ENCODE measurements at places on chromosomes 6 and 20.

GRCh38 chr6:104688283-104688969, 171.3 kb downstream of the HACE1 start:
- no peak for DNase-seq

- DNase-seq, result peak; percentile 48
Measured at GRCh38 chr20:4666001-4666479, 55.7 kb upstream of the PRND start.

GRCh38 chr20:20215976-20216727, 151.8 kb upstream of the INSM1 start:
- DNase-seq, result no peak

DNA sequence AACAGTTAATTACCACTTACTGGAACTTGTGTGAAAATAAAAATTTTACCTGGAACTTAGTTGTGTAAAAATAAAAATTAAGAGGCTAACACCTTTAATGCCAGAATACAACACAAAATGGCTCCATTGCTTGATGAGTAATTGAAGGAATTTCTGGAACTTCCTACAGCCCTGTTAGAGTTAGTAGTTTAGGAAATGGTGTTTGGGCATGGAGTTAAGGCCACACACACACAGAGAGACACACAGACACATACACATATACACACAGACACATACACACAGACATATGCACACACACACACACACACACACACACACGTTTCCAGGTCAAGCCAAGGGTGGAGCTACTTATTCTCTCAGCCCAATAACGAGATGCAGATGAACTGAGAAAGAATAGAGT, 20.6 kb upstream of the CST3 start:
- no peak for DNase-seq

DNA sequence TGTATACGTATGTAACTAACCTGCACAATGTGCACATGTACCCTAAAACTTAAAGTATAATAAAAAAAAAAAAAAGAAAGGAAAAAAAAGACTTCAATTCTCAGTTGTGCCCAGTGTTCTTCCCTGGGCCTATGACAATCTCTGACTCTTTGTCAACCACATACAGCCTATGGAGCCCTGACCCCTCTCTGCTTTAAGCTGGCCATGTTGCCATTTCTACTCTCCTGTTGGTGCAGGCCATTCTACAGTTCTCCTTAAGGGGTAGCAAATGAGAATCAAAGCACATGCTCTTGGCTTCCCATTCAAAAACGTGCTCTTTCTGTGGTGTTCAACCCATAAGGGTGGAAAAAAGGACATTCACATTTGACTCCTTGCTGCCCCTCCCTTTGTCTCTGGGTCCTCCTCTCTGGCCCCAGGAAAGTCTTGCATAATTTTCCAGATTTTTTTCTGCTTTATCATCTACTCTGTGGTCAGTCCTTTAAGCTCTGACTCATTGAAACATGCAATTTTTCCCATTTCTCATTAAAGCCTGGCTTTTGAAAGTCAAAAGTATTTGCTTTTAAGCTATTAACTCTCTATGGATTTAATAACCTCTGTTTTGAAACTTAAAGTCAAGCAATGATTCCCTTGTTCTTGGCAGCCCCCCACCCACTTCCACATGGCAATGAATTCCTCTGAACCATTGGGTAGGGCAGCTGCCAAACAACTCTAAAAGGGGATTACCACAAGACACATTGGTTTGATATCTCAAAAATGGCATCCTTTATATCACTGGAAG, 208.6 kb upstream of the MCHR2 start:
- no peak for DNase-seq

DNA sequence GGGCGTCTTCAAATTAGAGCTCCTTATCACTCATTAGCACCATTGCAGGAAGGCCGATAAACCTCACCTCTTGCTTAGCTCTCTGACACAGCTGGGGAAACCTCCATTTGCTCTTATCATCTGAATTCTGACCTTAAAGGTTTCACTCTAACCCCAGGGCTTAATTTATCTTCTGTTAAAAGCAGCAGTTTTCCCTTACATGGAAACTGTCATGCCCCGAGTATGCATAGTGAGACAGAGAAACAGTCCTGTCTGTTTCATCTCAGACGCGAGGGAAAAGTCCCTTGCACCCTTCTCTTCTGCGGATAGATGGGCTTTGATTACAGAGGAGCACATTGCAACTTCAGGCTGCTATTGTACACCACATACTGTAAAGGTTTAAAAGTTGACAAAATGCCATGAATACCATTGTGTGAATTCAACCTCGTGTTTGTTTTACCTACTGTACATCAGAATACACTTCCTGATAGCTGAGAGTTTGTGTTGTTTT, 191.5 kb upstream of the BMP2 start:
- no peak for DNase-seq

DNA sequence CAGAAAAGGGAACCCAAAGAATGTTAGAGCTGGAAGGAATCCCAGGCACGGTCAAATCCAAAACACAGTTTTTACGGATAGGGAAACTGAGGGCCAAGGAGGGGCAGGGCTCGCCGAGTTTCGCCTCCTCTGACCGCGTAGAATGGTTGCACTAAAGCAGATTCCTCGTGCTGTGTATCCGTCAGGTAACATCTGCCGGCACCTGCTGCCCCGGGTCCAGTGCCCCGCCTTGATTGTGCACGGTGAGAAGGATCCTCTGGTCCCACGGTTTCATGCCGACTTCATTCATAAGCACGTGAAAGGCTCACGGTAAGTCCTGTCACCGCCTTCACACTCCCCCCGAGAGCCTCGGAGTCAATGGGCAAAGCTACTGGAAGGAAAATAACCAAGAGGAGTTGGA, 17.1 kb downstream of the TUBB2A start:
- DNase-seq, result no peak

GRCh38 chr6:39446909-39447308, 124.4 kb upstream of the KCNK16 start:
- no peak for DNase-seq

- no peak for DNase-seq
Measured at GRCh38 chr6:127554435-127555006, 22.5 kb upstream of the C6orf58 start.
